ENCODE measurements at places on chromosomes 7 and 10.

GRCh38 chr10:121503587-121504051 lies 94.6 kb downstream of the FGFR2 start:
- DNase-seq, result no peak

- no peak for DNase-seq
Measured at GRCh38 chr10:4390219-4390618, 435.8 kb upstream of the AKR1E2 start.

- DNase-seq, result no peak
Measured at GRCh38 chr10:31034098-31034909, 2.6 kb upstream of the ZNF438 start.

DNA sequence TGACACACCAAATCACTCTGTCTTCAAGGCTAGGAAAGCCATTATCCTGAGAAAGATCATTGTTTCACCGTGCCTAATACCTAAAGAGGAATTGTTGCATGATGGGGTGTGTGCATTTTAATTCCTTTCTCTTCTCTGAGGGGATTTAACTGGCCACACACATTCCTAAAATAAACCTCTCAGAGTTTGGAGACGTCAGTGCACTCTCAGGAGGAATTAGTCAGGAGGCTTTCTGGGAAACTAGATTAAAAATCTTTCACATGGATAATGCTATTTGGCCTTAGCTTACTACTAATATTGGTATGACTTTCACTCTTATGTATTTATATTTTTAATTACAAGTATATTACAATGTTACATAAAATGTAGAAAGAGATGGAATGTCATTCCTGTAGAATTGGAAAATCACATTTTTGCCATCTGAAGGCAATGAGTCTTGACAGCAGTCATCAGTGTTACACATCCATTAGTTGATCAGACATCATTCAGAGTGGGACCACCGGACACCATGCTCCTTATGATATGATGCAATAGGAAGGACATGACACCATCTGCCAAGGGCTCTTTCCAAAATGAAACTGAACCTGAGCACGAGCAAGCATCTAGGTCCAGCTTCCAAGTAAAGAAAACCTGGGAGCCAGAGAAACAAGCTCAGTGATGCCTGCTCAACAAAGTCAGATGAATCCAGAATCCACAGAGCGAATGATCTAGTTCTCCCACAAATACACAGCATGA lies 43.1 kb upstream of the TMEM273 start:
- DNase-seq, result no peak

- no peak for DNase-seq
Measured at GRCh38 chr7:28349637-28350036, 62.7 kb upstream of the CREB5 start.

GRCh38 chr10:105742184-105742583 lies 1101.1 kb downstream of the SORCS3 start:
- no peak for DNase-seq

DNA sequence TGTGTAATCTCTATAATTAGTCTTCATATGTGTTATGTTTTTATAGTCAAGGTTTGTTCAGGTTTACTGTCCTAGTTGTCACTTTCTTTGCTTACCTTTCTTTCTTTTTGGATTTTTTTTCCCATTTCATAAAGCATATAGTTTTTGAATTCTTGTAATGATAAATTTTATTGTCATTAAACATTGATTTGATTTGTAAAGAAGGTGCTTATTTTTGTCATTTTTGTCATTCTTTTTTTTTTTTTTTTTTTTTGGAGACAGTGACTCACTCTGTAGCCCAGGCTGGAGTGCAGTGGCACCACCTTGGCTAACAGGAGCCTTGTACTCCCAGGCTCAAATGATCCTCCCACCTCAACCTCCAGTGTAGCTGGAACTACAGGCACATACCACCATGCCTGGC lies 9.6 kb upstream of the MINDY3 start:
- no peak for DNase-seq

DNA sequence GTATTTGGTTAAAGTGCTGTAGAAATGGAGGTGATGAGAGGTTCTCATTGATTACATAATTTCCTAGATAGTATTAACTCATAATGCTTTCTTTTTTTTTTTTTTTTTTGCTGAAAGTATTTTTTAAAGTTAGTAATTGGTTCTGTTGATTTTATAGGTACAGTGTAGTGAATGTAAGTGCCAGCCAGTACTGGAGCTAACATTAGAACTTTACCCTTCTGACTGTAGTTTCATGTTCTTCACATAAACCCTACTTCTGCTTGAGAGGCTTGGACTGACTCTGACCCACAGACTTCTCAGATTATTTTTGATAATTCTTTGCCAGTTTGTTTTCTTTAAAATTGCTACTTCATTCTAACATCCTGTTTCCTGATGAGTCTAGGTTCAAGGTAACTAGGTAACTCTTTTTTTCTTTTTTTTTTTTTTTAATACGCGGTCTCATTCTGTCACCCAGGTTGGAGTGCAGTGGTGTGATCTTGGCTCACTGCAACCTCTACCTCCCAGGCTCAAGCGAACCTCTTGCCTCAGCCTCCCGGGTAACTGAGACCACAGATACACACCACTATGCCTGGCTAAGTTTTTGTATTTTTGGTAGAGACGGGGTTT lies 92.2 kb upstream of the OIT3 start:
- DNase-seq, result no peak

DNA sequence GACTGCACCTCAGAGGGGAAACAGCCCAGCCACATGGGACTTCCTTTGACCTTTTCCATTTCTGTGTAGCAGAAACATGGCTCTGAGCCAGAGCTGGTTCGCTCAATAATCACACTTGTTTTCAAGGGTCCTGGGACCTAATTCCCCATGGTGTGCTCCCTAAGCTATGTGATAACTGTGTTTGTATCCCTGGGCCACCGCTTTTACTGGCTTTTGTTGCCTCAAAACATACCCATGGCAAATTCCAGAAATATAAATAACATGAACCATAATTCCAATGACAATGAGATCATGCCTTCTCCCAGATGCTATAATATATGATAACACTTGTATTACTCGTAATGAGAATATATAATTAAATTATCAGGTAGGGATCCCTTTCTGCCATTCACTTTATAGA lies 196.4 kb downstream of the GFRA1 start:
- no peak for DNase-seq

DNA sequence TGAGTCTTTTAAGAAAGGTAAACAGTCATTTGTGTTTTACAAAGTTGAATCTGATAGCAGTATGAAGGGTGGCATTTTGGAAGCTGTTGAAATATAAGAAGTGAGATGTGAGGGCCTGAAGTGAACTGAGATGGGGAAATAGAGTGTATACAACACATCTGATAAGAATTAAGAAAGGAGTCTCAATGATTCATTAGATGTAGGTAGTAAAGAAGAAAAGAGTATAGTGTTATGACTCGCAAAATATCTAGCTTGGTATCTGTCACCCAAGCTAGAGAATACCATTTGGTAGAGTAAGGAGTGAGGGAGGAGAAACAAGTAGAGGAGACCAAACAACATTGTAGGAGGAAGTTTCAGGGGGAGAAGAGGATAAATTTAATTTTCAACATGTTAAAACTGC lies 5.3 kb downstream of the PTPN12 start:
- no peak for DNase-seq

GRCh38 chr10:35387768-35388167 lies 51.5 kb downstream of the CCNY start:
- DNase-seq, result no peak

Data from activated T-cell treated with anti-CD3 and anti-CD28 coated beads, Interleukin-2, amount 50 U/mL, for 48 hours (primary cell).